Erythroblast (primary cell): ENCODE measurements at places on chromosomes 3 and 15.

- DNase-seq, result no peak
Measured at GRCh38 chr15:59197454-59197853, 9.2 kb upstream of the LDHAL6B start.

DNA sequence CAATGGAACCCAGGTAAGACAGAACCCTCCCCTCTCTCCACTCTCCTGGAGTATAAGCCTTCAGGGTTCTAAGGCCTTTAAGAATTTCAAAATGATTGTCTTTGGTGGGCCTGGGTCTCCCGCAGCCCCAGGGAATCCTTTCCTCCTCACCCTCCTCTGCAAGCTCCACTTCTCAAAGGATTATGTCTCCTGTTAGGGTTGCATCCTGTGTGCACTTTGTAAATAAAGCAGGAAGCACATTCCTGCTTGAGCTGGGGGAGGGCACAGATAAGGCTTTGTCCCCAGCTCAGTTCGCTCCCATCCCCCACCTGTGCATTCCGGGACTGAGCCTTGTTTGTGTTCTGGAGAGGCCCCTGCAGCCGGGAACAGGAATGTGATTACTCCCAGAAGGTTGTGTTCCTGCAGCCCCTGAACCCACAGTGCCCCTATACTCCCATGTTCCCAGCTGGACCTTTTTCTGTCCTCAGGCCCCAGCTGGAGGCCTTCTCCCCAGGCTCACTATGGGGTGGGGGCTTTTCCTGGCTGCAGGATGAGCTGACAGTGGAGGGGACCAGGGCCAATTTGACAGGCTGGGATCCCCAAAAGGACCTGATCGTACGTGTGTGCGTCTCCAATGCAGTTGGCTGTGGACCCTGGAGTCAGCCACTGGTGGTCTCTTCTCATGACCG is 9.5 kb downstream of the TYRO3 start:
- no peak for DNase-seq

DNA sequence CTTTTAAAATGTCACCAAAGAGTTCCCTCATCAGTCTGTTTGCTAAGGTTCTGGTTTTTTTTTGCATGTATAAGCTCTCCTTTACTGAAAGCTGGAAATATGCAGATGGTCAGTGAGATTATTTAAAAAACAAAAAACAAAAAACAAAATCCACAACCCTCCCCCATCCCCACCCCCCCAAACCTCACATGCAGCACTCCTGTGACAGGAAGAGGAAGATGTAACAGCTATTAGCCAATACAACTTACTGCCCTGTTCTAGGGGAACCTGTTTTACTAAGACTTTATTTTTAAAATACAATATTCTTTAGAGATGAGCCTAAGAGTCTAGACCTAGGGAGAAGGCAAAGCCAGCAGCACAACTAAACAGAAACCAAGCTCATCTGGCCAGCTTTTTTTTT is 39.5 kb downstream of the ANP32A start:
- no peak for DNase-seq

- DNase-seq, result no peak
Measured at GRCh38 chr3:15673536-15673935, 72.0 kb downstream of the BTD start.

GRCh38 chr3:13403213-13403819 is 16.8 kb downstream of the NUP210 start:
- DNase-seq, result no peak

DNA sequence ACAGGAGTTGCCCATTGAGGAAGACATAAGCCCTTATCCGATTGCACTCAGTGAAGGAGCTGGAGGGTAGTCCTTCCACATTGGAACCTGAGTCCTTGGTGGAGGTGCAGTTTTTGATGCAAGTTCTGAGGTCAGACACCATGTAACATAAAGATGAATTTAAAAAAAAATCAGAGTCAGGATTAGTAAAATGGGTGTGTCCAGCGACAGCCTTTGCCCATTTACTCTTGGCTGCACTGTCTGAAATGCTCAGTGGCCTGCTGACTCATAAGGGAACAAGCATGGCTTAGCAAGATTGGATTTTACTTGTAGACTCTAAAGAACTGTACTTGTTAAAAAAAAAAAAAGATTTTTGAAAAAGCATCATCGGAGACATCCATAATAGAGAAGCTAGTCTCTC is 241.1 kb upstream of the TOPAZ1 start:
- DNase-seq, result no peak

DNA sequence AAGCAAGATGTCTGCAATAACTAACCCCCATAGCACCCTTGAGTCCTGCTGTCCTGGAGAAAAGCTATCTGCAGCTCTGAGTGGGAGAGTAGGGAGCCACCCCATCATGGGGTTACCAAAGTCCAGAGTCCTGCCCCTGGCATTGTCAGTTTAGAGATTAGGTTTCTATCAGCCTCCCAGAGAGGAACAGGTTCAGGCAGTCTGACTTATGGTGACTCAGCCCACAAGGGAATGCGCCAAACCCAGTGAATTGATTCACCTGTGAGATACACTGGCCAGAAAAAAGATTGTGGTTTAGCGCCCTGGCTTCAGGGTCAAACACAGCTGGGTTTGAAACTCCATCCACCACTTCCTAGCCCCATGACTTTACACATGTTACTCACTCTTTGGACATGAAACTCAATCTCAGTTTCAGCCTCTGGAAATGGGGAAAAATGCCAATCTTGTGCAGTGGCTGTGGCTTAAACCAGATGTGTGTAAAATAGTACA is 263.6 kb upstream of the HES1 start:
- peak; percentile 34 for DNase-seq

GRCh38 chr3:106683953-106684620 is 693.2 kb upstream of the CCDC54 start:
- DNase-seq, result no peak

DNA sequence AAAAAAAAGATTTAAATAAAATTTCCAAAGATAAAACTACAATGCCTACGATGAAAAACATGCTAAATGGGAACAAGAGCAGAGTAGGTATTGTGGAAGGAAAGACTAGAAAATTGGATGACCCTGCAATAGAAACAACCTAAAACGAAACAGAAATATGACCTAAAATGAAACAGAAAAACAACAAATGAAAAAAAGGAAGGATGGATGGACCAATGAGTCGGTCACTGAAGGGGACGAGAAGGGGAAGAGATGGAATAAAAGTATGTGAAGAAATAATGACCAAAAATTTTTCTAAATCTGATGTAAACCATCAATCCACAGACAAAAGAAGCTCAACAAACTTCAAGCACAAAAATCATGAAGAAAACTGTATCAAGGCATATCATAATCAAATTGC is 44.8 kb downstream of the TBC1D2B start:
- DNase-seq, result no peak

GRCh38 chr15:77181305-77182074 is 110.6 kb upstream of the TSPAN3 start:
- no peak for DNase-seq

DNA sequence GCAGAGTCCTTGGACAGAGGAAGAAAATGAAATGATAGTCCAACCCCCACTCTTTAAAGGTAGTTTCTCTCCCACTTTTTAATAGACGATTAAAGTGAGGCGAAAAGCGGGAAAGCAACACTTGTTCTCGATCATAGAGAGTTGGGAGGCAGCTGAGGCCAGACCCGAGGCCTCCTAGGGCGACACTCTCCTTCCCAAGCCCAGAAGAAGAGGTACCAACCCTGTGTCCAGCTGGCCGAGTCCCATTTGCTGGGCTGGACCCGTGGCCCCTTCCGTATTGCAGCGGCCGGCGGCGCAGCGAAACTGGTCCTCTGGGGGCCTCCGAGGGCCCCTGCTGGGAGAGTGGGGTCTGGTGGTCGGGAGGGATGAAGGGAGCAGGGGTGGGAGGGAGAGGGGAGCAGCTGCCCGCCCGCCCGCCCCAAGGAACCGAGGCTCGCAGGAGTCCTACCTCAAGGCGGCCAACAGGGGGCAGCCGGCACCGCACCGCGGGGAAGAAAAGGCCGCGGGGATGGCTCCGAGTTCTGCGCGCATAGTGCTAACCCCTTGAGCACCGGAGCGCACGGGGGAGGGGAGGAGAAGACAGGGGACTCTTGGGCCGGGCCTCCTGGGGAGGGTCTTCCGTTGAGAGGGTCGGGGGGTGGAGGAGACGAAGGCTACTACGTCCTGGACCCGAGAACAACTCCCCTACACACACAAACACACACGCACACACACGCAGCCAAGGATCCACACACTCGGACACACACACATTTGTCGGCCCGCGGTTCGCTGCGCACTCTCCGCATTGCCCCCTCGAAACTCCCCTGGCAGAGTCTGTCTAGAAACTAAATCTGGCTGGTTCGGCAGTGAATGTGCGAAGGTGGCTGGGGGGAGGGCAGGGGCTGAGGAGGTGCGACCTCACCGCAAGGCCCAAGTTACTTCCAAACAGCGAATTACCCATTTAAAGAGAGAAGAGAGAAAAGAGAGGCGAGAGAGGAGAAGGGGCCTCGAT is 2.0 kb downstream of the WNT5A start:
- peak; percentile 60 for DNase-seq

DNA sequence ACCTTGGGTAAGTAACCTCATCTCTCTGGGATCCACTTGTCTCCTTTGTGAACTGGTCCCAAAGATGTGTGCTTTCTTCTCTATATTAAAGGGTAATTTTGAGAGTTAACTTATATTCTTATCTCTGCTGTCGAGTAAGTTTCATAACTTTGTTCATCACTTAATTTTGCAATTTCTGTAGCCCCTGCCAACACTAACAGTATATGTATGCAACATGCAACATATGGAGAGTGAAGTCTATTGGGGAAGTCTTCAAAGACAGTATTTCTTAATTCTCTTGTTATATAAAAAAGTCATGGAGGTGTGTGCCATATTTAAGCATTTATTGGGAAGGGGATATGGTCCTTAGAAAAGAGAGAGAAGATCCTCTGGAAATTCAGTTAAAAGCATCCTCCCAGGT is 85.9 kb downstream of the LRRC3B start:
- DNase-seq, result no peak

- DNase-seq, result no peak
Measured at GRCh38 chr3:15102836-15103235, 3.9 kb upstream of the RBSN start.

- peak; percentile 16 for DNase-seq
Measured at GRCh38 chr15:40333922-40334492, 6.7 kb downstream of the CCDC9B start.

DNA sequence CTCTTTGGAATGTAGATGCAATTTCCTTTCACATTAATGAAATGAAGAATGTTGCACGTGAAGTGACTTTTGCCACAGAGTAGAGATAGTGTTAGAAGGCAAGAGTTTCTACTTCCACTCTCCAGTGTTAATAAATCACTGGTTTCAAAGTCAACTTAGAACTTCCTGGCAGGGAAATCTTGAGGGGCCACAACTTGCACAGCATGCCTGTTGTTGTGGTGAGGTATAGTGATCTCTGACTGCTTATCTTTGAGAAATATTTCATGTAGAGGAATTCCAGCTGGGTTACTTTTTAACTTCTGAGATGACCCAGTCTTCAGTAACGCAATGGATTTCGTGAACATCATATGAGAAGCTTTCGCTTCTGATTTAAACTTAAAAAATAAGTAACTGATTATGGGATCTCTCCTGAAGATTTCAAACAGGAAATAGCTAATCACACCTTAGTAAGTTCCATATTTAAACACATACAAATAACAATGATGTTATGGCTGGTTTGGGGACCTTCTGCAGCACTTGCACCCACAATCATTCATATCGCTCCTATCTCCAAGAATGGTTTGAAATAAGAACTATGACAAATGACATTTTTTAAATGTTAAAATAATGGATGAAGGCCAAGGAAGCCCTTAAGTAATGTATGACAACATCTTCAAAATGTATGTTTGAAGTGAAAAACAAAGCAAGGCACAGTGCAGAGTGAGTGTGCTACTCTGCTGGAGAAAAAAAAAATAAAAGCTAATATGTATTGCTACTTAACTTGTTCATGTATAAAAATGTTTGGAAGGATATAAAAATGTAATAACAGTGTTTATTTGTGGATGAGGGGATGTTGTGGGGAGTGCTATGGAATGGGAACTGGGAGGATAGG is 726.5 kb upstream of the NECTIN3 start:
- DNase-seq, result no peak

GRCh38 chr3:14537590-14538450 is 2.3 kb downstream of the GRIP2 start:
- peak; percentile 39 for DNase-seq

- DNase-seq, result no peak
Measured at GRCh38 chr3:37824954-37825328, 36.7 kb upstream of the CTDSPL start.

- no peak for DNase-seq
Measured at GRCh38 chr3:189337673-189338091, 165.9 kb downstream of the TPRG1 start.

DNA sequence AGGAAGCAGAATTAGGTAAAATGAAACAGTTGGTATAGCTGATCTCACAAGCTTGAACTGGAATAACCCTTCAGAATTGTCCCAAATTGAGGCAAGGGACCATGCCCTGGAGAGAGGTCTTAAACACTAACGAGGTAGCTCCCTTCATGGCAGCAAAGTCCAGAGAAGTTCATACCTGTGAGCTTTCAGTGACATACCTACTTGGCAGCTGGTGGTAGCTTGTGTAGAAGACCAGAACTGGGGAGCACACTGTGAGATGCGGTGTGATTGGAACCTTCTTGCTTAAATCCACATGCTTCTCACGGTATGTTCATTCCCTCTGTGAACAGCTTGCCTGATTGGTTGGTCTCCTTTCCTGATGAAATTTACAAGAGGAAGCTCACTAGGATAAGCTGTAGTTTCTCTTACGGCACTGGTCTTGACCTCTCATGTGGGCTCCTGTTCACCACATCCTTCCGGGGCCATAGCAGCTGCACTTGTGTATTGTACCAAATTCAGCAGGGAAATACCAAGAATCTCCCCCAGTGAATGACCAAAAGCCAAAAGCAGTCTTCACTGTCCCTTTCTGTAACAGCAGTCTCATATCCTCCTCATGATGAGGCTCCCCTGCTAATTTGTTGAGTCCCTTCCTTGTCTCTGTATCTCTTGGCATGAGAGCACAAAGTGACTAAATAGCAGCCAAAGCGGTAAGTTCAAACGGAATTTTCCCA is 483.7 kb upstream of the FRG2C start:
- DNase-seq, result no peak

GRCh38 chr3:178140531-178141304 is 395.5 kb upstream of the KCNMB2 start:
- no peak for DNase-seq

GRCh38 chr15:66705277-66706146 is 3.5 kb downstream of the SMAD6 start:
- DNase-seq, result no peak

- DNase-seq, result no peak
Measured at GRCh38 chr3:139157161-139157932, 112.7 kb upstream of the PRR23C start.

DNA sequence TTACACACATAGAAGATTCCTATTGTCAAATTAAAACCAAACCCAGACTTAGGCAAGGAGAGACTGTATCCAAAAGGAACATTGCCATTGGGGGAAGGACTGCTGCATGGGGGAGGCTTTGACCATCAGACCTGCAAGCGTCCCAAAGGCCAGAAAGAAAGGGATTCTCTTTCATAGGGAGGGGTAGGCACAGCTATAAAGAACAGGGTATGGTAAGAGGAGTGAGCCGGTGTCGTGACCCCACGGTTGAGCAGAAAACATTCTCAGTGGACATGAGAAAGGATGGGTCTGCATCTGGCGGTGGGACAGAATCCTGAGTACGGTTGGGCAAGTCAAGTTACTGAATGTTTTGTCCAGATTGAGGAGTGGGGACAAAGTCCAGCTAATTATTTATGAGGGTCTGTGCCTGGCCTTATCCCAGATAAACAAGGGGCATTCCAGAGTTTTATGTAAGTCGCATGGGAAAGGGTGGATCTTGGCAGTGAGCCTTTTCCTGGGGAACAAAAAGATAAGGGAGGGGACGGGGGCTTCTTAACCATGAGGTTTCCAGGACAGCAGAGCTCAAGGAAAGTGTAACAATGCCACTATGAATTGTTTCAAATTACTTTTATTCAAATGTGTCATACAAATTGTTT is 357.8 kb downstream of the OCA2 start:
- no peak for DNase-seq

GRCh38 chr15:97648728-97649127 is 311.8 kb upstream of the ARRDC4 start:
- DNase-seq, result no peak
